Vein endothelial cell (primary cell): ENCODE measurements at places on chromosomes 13 and 19. TPM values are rescaled to one million over a fixed set of nuclear protein-coding genes. Genes with fewer than 3 reads are reported as not detected.

ZNF763 gene
- 0.33 and 2.4 TPM in 2 replicates for total RNA-seq

NXNL1 gene
- not detected in 2 replicates for total RNA-seq

PALM3 gene
- total RNA-seq = not detected in 2 replicates

CYP4F8 gene
- total RNA-seq = not detected in 2 replicates

PROZ gene
- total RNA-seq = not detected in 2 replicates

AMER2 gene
- total RNA-seq = not detected in 2 replicates

SHC2 gene
- total RNA-seq = 12.8 and 15.4 TPM in 2 replicates

ZNF90 gene
- total RNA-seq = 0.65 and 1.5 TPM in 2 replicates

CRLF1 gene
- total RNA-seq = 0.48 and 0.98 TPM in 2 replicates

CACNG8 gene
- 0.29 and 0.33 TPM in 2 replicates for total RNA-seq

PLEKHG2 gene
- total RNA-seq = 31.7 and 36.9 TPM in 2 replicates

ZNF575 gene
- total RNA-seq = 0.38 and 0.65 TPM in 2 replicates

GPR4 gene
- 5.2 and 6.7 TPM in 2 replicates for total RNA-seq
